ENCODE measurements at places on chromosomes 4 and X.

GRCh38 chrX:139052461-139052860 lies 340.9 kb upstream of the FGF13 start:
- no peak for DNase-seq

DNA sequence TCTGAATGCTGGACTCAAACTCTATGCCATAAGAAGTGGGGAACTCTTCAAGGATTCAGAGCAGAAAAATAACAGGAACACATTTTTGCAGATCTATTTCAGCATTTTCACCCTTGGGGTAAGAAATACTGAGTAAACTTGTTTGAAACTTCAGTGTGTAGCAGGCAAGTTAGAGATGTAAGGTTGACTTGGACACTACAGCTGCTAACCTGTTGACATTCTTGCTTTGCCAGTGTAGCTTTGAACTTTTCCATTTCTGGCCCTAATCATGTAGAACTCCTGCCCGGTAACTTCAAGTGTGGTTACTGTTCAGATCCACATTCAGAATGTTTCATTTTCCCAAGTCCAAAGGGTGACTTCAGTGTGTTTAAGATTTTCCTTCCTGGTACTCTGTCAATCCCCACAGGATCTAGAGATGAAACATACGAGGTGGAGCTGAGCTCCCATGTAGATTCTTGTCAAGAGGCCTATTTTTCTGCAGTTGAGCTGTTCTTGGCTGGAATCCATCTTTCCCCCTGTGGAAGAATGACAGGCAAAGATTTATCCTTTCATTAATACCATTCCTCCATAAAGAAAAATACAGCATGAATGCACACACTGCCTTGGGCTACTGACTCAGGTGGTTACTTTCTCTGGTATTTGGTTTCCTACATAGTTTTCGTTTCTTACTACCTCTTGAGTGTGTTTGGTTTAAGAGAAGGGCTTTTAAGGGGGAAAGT lies 34.1 kb downstream of the FHDC1 start:
- DNase-seq = no peak

GRCh38 chrX:19798423-19798822 lies 89.0 kb downstream of the SH3KBP1 start:
- no peak for DNase-seq

- DNase-seq = no peak
Observed at GRCh38 chrX:27675493-27675892, 85.3 kb downstream of the DCAF8L2 start.

DNA sequence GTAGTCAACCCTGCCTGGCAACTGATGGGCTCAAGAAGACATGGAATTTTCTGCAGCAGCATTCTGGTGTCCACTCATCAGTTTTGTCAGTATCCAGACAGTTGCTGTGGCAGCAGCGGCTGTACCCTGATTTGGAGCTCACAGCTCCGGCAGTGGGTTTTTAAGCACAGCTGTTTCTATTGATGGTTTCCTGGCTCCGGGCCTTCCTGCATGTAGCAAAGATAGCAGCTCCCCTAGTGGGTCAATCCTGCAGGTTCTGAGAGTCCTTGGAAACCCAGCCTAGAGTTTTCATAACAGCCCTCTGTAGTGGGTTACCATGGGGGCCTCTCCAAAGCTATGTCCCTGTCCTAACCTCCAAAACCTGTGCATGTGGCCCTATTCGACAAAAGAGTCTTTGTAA lies 84.0 kb upstream of the ATP6AP2 start:
- DNase-seq = no peak

DNA sequence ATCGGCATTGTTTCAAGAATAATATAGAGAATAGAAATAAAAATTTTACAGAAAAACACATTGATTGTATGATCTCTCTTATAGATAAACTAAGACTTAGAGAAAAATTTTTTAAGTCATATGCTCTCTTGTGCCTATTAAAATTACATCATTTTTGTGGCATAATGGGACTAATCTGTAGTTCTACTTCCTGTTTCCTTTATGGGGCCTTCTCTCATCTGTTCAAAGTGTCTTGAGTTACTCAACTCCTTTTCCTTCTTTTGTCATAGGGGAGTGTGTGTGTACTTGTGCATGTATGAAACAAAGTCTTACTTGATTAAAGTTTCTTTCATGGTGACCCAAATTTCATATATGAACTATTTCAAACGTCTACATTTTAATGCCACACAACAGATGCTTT lies 1448.9 kb upstream of the TENM3 start:
- DNase-seq = no peak

DNA sequence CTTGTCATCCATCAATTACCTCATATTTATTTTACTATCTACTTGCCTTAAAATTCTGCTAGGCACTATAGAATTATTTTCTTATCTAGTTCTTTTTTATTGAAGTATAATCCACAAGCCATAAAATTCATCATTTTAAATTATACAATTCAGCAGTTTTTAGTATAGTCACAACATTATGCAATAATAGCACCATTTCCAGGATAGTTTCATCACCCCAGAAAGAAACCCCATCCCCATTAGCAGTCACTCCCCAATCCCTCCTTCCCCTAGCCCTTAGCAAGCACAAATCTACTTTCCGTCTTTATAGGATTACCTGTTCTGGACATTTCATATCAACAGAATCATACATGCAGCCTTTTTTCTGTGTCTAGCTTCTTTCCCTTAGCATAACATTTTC lies 15.6 kb downstream of the SLC10A6 start:
- no peak for DNase-seq

DNA sequence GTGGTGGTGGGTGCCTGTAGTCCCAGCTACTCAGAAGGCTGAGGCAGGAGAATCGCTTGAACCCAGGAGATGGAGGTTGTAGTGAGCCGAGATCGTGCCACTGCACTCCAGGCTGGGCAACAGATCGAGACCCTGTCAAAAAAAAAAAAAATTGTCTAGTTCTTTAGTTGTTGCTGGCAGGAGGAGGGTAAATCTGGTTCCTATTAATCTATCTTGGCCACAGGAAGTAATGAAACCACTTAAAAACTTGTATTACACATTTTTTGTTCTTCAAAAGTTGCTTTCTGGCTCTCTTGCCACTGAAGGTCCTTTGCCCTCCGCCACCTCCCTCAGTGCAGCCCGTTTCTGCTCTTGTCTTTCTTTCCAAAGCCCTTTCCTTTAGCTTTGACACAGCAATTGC lies 102.9 kb upstream of the ARSJ start:
- no peak for DNase-seq

GRCh38 chr4:108783665-108784463 lies 21.0 kb upstream of the ETNPPL start:
- no peak for DNase-seq

- DNase-seq = no peak
Observed at GRCh38 chr4:105677709-105678108, 30.8 kb downstream of the INTS12 start.

GRCh38 chr4:110091434-110092140 lies 106.8 kb downstream of the ELOVL6 start:
- DNase-seq = no peak

DNA sequence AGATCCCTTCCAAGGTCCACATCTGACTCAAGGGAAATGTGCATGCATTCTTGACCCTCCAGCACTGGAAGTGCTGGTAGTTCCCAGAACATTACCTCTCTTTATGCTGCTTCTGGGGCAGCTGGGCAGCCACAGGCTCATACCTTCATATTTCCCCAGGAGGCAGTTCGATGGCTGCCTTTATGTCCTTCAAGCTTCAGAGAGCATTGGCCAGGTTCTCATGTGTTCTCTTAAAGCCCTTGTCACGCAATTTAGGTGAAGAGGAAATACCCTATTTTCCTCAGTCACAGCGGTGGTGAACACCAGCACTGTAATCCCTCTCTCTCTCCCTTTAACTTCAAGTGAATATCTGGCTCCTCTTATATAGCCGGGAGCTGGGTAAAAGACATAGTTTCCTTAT lies 134.3 kb downstream of the MID1IP1 start:
- no peak for DNase-seq

GRCh38 chr4:26719954-26720552 lies 136.2 kb downstream of the TBC1D19 start:
- no peak for DNase-seq

GRCh38 chr4:168859888-168860694 lies 150.0 kb downstream of the CBR4 start:
- DNase-seq = no peak

GRCh38 chrX:18578546-18578945 lies 93.4 kb downstream of the RS1 start:
- DNase-seq = no peak

- no peak for DNase-seq
Observed at GRCh38 chr4:93645120-93645519, 183.4 kb upstream of the ATOH1 start.

DNA sequence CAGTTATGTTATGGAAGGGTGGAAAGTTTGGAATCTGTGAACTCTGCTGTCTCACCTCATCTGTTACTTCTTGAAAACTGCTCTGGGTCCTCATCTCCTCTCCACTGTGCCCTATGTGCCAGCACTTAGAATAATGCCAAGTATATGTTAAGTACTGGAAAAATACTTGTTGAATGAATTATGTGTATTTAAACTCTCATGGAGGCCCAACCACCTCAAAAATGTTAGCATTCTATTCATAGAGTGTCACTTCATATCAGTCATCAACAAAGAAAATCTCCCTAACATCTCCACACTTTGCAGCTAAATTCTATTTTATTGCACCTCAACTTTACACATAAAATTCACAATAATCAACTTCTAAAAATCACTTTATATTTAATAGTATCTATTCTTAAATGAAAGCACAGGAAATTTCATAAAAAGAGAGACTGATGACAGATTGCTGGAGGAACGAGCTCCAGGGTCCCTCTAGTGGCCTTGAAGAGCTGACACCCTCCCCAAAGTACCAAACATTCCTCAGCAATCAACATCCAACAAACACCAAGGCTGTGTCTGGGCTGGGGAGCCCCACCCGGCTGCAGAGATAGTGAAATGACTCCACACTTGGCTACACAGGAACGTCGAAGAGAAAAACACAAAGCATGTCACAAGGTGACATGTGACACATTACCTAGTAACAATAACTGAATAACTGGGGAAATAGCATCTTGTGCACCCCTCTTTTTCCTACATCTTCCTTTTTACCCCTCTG lies 45.8 kb downstream of the SLC39A8 start:
- DNase-seq = peak; percentile 9

GRCh38 chrX:125204681-125205132 lies 115.0 kb upstream of the TEX13C start:
- peak; percentile 1 for DNase-seq

GRCh38 chrX:96474029-96474740 lies 210.5 kb upstream of the DIAPH2 start:
- no peak for DNase-seq

DNA sequence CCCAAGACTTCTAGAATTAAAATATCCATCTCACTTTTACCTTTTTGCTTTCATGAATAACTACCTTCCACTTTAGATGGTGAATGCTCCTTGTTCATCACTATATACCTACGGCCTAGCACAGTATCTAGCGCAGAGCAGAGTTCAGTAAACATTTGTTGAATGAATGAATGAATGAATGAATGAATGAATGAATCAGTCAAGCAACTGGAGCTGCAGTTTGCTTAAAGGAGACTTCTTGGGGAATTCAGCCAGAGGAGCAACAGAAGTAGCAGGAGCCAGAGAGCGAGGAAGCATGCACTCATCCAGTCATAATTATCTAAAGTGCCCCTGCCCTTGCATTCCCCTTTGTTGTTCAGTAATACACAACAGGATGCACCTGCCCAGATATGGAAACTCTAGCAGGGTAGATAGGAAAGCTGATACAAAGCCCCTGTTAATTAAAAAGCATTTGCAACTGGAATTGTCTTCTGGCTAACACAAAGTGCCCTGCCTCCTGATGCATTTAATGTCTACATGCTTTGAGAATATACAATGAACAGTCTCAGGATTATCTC lies 103.0 kb upstream of the MBNL3 start:
- DNase-seq = no peak

DNA sequence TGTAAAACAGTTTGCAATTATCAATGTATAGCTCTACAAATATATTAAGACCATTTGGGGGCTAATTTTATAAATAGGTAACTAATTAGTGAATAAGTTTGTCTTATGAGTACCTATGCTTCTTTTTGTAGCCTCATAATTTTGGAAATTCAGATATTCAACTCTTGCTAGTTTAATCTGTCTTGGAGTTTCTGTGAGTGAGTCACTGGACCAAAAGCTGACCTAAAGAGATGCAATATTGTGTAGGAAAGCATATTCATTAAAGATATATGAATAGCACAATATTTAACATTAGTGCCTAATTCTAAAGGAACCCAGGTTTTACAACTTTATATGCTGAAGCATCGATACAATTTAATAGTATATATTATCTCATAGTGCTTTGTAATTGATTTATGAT lies 161.3 kb upstream of the PCDH18 start:
- DNase-seq = no peak
